ENCODE measurements at places on chromosomes 6 and 20.
A peak's percentile ranks its signal among the peaks of the same experiment; 100 is the strongest.

DNA sequence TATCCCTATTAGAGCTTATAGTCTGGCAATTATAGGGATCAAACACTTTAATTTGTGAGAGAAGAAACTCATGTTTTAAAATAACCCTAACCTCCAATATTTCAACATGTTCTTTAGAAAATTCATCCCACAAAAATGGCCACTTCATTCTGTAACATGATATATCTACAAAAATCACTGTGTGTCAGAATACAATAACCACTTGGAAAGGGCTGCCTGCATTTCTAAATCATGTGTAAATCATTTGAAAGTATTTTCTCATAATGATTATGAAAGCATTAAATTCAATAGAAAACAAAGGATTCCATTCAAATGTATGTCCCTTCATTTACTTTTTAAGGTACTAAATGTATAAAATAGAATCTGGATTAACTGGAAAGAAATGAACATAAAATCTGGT is 101.4 kb upstream of the NHSL1 start:
- no peak for DNase-seq

DNA sequence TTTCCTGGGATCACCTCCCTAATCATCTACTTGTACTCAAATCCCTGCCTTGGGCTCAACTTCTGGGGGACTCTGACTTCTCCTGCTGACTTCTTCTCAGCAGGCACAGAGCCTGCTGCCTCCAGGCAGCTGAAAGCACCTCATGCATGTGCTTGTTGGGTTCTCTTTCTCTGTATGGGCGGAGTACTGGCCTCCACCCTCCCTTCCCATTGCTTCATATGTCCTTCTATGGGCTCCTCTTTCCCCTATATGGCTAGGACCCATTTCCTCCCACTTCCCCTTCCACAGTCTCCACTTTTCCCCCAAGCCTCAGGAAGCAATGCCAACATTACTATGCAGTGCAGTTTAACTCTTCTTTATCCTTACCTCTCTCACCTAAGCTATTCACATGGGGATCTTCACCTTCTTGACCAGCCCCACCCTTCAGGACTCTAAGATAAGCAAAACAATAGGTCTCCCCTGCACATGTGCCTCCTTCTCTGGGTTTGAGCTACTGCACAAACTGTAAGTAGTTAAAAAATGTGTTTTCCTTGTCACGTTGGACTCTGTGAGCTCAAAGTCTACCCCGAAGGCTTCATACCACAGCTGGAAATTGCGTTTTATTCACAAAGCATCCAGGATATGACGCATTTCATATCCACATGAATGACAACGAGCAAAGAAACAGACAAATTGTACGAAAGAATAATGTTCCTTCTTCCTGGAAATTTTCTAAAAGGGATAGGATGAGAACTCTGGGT is 93.7 kb downstream of the CDS2 start:
- DNase-seq, result no peak

DNA sequence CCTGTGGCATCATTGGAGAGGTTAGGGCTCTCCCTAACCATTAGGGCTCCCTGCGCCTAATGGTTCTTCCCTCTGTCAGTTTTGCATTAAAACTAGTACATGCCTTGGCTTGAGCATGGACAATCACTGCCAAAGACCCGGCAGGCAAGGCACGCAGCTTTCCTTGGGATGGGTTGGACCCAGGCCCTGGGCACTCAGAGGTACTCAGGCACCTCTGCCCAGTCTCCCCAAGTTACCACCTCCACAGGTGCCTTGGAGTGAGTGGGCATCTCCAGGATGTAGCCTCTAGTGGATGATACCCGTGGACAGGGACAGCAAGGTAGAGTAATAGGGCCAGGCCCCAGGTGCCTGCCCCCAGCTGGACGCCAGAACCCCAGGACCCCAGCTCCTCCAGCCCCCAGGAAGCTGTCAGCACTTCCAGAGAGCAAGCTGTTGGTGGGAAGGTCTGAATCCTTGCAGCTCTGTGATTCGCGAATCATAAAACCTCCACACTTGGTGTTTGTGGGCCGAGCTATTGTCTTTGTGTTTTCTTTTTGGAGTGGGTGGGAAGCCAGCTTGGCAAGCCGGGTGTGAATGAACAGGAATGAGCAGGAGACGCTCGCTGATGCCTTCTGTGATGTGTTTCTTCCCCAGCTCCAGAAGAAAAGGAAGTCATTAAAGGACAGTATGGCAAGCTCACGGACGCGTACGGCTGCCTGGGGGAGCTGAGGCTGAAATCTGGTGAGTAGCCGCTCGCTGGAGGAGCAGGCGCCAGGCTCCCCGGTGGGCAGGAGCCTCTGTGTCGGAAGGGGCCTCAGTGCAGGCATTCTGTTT is 35.1 kb downstream of the SYNJ2 start:
- no peak for DNase-seq

- DNase-seq, result no peak
Observed at GRCh38 chr6:140912686-140913085, 1220.0 kb upstream of the GJE1 start.

GRCh38 chr6:170210026-170210390 is 80.9 kb downstream of the DLL1 start:
- DNase-seq, result no peak

GRCh38 chr20:49676581-49677291 is 36.9 kb downstream of the B4GALT5 start:
- DNase-seq, result peak; percentile 73

GRCh38 chr20:20837574-20838021 is 125.2 kb upstream of the RALGAPA2 start:
- peak; percentile 5 for DNase-seq

DNA sequence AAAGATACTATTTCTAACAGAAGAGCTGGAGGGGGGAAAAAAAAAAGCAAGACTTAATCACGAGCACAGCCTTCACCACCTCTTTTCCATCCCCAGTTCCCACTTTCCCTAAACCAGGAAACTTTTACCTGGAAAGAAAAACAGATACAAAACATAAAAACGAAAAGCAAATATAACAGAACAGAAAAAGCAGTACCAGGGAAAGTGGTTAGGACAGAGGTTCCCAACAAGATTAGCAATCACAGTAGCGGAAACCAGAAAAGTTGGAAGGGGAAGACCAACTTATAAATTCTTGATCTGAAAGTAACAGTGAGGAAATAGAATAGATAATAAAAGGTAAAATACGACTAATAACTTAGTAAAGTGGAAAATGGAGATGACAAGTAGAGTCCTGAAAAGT is 1.2 kb downstream of the DDX39B start:
- DNase-seq, result no peak

GRCh38 chr6:106628658-106629102 is 618 bp downstream of the RTN4IP1 start:
- no peak for DNase-seq

DNA sequence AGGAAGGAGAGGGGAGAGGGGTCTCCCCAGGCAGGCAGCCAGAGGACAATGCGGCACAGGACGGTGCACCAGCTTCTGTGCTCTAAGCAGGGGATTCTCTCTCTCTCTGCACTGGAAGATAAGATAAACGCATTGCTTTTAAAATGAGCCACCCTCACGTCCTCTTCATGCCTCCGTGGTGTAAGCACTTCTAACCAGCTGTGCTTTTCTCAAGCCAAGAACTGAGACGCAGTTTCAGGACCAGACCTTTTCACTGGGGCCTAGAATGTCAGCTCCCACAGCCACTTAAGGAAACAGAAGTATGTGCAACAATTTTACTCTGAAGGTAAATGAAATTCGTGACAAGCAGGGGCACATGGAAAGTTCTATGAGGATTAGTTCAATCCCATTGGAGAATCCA is 82.4 kb downstream of the PSMB1 start:
- no peak for DNase-seq

DNA sequence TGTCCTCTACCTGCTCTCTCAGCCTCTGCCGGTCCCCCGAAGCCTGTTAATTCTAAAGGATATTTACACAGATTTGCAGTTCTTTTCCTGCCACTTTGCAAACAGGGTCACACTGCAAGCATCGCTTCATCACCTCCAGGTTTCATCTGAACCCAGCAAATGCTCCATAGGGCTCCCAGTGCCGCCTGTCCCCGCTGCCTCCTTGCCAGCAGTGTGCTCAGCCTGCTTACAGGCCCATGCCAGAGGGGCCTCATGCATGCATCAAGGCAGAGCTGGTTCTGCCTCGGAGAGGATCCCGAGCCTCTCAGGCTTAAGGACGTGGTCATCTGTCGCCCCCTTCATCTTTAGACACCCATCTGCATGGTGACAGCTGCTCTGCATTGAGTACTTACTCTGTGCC is 10.5 kb downstream of the SIRPA start:
- DNase-seq, result no peak

- DNase-seq, result peak; percentile 48
Observed at GRCh38 chr6:73739096-73739495, 43.1 kb downstream of the CD109 start.

DNA sequence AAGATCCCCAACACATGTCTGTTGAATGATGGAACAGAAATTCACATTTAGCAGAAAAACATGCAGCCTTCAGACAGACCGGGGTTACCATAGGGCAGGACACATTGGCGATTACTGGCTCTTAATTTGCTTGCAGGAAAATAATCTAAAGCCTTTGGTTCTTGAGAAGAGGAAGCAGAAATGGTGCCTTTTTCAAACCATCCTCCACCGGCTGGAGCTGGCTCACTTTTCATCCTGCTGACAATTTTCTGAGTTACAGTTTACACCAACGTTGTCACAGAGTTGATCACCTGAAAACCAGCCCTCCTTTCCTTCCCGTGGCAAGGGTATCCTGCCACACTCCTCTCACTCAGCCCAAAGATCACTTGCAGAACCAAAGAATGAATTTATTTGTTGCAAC is 32.6 kb downstream of the SF3B5 start:
- no peak for DNase-seq

DNA sequence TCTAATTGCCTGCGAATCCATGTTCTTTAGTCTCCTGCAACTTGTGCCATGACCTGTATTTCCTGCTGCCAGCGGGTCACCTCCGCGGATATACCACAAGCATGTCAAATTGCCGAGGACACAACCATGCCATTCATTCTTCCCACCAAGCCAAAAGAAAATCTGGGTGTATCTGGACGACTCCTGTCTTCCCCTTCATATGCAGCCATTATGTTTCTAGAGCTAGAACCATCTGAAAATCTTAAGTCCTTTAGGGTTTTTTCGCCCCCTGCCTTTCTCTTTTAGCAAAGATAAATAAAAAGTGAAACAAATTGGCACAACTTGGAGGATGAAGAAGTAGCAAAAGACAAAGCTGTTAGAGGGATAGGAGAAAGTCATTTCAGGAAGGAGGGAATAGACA is 242.6 kb downstream of the ARID1B start:
- peak; percentile 28 for DNase-seq

GRCh38 chr6:53499094-53499493 is 45.8 kb downstream of the GCLC start:
- no peak for DNase-seq

DNA sequence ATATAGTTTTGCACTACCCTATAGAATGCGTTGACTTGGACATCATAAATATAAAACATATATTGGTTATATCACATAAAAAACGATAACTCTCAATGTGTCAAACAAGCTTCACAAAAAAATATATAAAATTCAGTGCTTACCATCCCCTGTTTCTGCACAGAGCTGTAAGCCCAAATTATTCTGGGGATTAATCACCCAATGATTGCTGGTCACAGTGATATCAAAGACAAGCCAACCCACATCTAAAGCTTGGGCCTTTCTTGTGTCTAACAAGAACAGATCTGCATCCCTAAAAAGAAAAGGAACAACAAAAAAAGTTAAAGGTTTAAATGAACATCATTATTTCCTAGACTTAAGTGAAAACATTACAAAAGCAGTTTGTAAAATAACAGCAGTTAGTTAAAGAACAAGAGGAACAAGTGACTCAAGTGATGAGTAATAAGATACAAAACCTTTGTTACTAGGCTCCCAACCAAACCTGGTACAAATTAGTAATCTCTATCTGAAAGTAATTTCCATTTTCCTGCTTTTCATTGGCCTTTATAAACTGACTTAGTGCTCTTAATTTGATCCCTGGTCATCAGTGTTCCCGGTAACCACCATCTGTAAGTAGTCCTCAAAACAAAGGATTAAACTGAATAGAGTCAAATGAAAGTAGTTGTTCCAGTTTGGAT is 81.1 kb downstream of the BMP5 start:
- no peak for DNase-seq

- no peak for DNase-seq
Observed at GRCh38 chr6:168408504-168409136, 32.4 kb upstream of the SMOC2 start.

DNA sequence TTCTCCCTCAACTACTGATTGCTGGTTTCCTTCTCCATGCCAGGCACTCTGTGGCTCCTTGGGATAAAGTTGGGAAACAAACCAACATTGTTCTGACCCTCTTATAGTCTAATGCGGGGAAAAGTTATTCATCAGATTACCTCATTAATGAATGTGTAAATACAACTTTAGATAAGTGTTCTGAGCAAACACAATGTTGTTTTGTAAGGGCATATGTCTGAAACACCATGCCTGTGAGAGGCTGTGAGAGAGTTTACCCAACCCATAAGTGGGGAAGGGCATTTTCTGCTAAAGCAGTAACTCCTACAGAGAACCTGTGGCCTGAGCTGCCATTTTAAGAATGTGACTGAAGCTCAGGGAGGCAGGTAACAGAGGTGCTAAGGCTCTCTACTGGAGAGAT is 283.5 kb downstream of the KHDC1L start:
- DNase-seq, result no peak

DNA sequence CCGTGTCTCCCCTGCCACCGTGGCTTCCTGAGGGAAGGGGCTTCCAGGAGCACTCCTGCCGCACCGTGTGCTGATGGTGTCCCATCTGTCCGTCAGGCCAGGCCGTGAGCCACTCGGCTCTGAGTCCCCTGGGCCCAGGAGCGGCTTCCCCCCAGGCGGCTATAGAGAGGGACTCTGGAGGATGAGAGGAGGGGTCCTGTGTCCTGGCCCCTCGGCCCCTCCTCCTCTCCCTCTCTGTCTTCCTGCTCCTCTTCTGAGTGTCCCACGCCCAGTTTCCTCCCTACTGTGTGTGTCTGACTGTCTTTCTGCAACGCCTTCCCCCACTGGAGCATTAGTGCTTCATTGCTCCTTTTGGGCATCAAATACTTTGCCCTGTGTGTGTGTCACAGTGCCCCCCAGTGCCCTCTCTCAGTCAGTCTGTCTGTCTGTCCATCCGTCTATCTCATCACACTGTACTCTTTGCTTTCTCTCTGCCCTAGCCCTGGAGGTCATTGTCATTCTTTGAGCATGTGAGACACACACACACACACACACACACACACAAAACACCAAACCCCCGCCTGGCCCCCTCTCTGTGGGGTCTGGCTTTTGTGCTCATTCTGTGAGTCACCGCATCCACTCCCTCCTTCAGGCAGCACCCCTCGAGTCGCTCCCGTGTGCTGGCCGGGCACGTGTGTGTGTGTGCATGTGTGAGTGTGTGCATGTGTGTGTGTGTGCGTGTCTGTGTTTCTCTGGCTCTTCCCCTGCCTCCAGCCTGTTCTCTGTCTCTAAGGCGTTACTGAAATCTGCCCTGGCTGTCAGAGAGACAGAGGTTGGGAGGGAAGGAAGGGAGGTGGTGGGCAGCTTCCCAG is 71.9 kb downstream of the SRC start:
- no peak for DNase-seq

All from hematopoietic multipotent progenitor cell treated with erythropoietin and hydrocortisone succinate and interleukin-3 and kit ligand, for 15 days (in vitro differentiated cells).